ENCODE measurements at places on chromosomes 16 and 17. TPM values are rescaled to one million over a fixed set of nuclear protein-coding genes. Genes with fewer than 3 reads are reported as not detected.

- peak; percentile 79 for DNase-seq
- H3K27ac ChIP-seq = peak overlapping the region; percentile 81
- H3K4me1 ChIP-seq = peaks cover 49% of the 10 kb centered on the region
- H3K4me3 ChIP-seq = no peak overlapping the region
- no peaks in the 10 kb centered on the region for H3K36me3 ChIP-seq
These were observed 224.9 kb downstream of the SEC14L1 start for GRCh38 chr17:77365584-77366186.

DNA sequence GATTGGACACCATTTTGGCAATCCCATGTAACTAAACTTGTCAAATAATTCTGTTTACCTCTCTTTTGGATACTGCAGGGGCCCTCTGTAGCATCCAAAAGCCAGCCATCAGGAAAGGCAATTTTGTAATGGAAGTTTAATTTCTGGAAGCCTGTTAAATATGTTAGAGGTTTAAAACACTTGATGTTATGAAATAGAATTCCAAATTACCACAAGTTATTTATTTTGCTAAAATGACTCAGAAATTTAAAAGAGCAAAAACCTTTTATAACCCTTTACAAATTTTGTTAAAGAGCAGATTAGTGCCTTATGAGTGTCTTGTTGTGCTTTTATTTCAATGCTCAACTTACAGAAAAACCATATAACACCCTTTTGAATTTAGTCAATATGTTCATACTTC is 20.0 kb upstream of the TNFSF12 start:
- H3K4me1 ChIP-seq = no peaks in the 10 kb centered on the region
- H3K36me3 ChIP-seq = no peaks in the 10 kb centered on the region
- H3K4me3 ChIP-seq = no peak overlapping the region
- H3K27ac ChIP-seq = no peak overlapping the region
- no peak for DNase-seq

DNA sequence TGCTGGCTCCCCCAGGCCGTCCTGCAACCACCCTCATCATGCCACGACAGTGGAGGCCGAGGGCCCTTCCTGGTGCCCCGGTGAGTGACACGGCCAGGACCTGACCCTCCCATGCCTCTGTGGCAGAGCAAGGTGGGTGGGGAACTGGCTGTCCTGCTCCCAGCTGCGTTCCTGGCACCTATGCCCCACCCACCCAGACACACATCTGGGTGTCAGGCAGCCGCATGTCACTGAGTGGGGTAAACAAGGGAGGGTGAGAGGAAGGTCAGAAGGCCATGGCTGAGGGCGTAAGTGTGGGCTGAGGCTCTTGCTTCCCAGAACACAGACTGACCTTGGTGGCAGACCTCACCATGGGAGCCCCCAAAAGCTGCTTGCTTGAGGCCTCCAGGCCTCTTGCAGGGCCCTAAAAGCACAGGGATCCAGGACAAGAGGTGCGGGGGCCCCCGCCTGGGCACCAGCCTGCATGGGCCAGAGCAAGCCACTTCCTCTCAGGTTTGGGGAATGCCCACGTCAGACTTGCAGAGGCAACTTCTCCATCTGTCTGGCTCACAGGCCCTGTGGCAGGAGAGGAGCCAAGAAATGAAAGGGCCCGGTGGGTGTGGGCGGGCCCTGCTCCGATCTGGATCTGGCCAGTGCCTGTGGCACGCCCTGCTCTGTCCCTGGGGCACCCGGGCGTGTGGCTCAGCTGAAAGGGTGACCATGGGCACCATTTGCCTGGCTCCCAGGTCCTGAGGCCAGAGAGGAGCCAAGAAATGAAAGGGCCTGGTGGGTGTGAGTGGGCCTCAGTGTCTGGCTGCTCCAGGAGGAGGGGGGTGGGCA is 3.9 kb upstream of the CCDC57 start:
- no peaks in the 10 kb centered on the region for H3K27me3 ChIP-seq
- DNase-seq = peak; percentile 89
- H3K36me3 ChIP-seq = no peaks in the 10 kb centered on the region
- H3K4me3 ChIP-seq = no peak overlapping the region
- H3K27ac ChIP-seq = peak overlapping the region; percentile 31

DNA sequence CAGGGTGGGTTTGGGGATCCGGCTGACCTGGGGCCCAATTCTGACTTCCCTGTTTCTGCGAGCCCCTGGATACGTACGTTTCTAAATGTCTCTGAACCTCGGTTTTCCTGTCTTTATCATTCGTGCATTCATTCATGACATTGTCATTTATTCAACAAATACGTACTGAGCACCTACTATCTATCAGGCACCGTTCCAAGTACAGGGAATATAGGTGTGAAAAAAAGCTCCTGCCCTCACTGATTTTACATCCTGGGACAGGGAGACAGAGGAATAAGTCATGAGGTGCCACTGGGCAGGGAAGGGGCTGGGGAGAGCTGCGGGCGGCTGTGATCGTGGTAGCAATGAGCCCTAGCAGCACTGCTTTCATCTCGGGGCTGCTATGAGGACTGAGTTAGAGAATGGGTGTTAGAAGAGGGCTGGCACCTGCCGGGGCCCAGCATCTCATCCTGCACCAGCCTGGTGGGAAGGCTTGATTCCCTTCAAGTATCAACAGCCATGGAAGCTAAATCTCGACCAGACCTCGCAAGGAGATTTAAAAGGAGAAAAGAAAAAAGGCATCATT is 88.3 kb upstream of the DNAH17 start:
- no peaks in the 10 kb centered on the region for H3K27me3 ChIP-seq
- peaks cover 7% of the 10 kb centered on the region for H3K36me3 ChIP-seq

MYH10 gene
- total RNA-seq = 13.0 TPM

DNA sequence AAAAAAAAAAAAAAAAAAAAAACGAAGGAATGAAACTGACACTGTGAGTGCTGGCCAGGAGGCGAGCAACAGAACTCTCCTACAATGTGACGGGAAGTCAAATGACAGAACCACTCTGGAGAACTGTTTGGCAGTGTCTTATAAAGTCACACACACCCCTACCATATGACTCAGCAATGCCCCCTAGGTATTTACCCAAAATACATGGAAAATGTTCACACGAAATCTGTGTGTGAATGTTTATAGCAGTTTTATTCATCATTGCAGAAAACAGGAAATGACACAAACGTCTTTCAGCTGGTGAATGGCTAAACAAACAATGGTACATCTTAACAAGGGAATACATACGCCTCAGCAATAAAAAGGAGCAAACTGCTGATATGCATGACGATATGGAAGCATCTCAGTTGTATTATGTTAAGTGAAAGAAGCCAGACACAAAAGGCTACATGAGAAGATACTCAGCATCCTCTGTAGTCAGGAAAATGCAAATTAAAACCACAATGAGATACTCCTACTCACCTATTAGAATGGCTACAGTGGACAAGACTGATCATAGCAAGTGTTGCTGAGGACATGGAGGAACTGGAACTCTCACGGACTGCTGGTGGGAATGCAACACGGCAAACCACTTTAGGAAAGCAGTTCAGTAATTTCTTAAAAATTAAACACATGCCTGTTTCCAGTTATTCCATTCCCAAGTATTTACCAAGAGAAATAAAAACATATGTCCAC is 74.7 kb downstream of the TBC1D16 start:
- H3K4me1 ChIP-seq = no peaks in the 10 kb centered on the region
- no peaks in the 10 kb centered on the region for H3K36me3 ChIP-seq
- DNase-seq = no peak
- H3K4me3 ChIP-seq = no peak overlapping the region
- H3K27ac ChIP-seq = no peak overlapping the region

- H3K27ac ChIP-seq = no peak overlapping the region
- H3K4me1 ChIP-seq = peaks cover 13% of the 10 kb centered on the region
- no peak overlapping the region for H3K4me3 ChIP-seq
- no peaks in the 10 kb centered on the region for H3K36me3 ChIP-seq
- H3K27me3 ChIP-seq = no peaks in the 10 kb centered on the region
These were observed 27.4 kb upstream of the TNS4 start for GRCh38 chr17:40528692-40529417.

DNA sequence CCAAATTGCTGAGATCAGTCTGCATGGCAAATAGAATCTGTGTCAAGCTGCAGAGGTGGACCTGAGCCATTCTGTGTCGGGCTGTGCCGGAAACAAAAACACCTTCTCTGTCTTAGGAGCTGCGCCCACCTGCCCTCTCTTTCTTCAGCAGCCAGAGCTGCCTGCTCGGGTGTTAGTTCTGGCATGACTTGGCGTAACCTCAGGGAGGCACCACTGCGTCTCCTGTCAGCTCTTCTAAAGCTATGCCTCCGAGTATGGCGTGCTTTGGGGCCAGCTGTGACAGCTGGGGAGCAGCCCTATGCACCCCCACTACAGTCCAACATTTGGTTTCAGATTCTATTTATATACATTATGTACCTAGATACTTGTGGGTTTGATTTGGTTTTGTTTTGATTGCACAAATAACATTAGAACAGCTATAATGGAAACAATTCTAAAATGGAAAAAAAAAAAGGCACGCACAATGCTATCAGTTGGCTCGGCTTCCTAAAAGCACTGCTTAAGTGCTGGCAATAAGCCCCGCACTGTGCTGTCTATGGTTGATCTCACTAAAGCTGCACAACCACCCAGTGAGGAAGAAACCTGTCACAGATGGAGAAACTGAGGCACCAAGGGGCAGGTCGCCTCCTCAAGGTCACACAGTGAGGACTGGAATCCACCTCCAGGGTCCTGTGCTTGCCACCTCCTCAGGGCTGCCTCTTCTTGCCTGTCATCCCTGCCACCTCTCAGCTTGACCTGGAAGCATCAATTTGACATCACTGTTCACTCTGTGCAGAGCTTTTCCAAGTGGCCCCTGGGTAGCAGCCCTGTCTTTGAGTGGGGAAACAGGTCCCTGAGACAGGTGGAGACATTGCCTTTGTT is 18.7 kb upstream of the ADGRG1 start:
- DNase-seq = peak; percentile 79
- H3K36me3 ChIP-seq = no peaks in the 10 kb centered on the region
- peaks cover 31% of the 10 kb centered on the region for H3K4me1 ChIP-seq

KRT33B gene
- total RNA-seq = not detected

KRTAP9-2 gene
- total RNA-seq = not detected

PLCG2 gene
- total RNA-seq = 8.1 TPM

DNA sequence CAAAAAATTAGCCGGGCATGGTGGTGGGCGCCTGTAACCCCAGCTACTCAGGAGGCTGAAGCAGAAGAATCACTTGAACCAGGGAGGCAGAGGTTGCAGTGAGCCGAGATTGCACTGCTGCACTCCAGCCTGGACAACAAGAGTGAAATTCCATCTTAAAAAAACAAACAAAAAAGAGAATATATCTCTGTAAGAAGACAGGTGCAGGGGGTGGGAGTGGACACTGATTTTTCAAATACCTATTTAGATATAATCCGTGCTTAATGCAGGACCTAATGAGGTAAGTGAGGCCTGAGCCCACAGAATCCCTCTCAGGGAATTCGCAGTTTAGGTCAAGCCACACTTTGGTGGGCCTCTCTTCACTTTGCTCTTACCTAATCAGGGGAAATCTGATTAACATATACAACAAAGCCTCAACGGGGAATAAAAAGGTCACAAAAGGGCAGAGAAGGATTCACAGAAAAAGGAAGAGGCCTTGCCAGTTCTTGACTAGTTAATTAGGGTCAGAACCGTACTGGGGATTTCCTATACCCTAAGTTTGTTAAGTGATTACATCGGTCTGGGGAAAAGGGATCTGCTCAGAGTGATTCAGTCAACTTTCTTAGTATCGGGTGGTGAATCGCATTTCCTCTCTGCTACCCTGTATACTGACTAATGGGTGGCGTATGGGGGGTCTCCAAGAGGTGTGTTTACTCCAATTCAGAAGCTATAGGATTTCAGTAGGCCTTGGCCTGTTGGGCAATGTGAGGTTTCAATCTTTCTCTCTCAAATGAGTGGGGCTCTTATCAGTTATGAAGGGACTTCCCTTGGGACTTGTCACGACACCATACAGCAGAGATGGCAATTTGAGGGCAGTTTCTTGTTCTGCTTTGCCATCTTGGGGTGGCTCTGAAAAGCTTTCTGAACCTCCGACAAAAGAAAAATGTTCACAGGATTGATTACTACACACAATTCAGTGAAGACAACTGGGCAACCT is 1.9 kb upstream of the NFAT5 start:
- no peak overlapping the region for H3K4me3 ChIP-seq
- H3K27me3 ChIP-seq = no peaks in the 10 kb centered on the region
- H3K36me3 ChIP-seq = no peaks in the 10 kb centered on the region
- peaks cover 27% of the 10 kb centered on the region for H3K4me1 ChIP-seq
- H3K27ac ChIP-seq = peak overlapping the region; percentile 33
- no peak for DNase-seq

BAIAP3 gene
- total RNA-seq = 3.7 TPM

WNT9B gene
- total RNA-seq = not detected
